ENCODE measurements at places on chromosomes 16 and 17.

DNA sequence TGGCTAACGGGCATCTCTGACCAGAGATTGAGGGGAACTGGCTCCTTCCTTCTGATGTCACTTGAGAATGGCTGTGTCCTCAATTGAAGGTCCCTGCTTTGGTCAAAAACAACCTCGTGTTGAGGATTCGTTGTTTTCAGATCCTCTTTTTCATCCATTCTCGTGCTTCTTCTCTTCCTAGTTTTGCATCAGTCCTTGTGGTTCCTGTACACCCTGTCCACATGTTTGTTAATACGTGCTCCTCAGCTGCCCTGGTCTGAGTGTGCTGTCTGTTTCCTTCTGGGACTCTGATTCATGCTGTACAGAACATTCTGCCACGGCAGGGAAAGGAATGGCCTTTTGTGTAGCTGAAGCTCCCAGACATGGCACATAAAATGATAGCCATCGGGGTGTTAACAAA is 863.2 kb upstream of the GOT2 start:
- no peak for DNase-seq

- no peak for DNase-seq
These were observed 19.6 kb downstream of the ATF7IP2 start for GRCh38 chr16:10405386-10405939.

GRCh38 chr16:4574919-4575705 is 19.0 kb downstream of the C16orf96 start:
- DNase-seq: no peak

GRCh38 chr16:57476546-57477410 is 9.5 kb downstream of the DOK4 start:
- no peak for DNase-seq

DNA sequence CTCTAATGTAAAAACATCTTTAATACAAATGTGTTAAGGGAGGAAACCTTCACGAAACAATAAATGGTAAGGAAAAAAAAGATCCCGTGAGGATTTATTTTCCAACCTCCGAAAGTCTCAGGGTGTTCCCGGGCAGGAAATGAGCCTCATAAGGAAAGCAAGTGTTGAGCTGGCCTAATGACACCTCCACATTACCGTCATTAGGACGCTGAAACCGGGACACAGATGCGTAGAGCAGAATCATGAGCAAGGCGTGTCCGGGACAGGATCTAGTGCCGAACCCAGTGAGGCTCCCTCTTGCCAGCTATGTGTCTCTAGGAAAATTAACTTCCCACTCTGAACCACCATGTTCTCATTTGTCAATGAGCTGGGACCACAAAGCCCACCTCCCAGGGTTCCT is 22.7 kb upstream of the CYTH1 start:
- peak; percentile 71 for DNase-seq

- no peak for DNase-seq
These were observed 14.5 kb upstream of the RANGRF start for GRCh38 chr17:8273884-8274444.

- no peak for DNase-seq
These were observed 1.6 kb upstream of the EFTUD2 start for GRCh38 chr17:44900894-44901293.

GRCh38 chr16:57721356-57722209 is 14.0 kb upstream of the KATNB1 start:
- DNase-seq: no peak

DNA sequence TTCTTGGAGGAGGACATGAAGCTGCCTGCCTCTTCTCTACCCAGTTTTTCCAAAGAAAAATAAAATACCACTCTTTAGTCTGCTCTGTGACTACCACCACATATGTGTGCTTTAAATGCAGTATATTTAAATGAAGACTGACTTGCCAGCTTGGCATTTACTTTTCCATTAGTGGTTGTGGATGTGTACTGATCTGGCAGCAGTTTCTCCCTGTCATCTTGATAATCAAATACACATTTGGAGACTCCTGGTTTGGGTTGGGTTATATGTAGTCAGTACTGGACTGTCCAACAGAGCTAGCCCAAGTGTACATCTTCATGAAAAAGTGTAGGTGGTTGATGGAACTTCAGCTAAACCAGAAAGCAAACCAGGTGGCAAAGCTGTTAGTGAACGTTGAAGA is 19.9 kb downstream of the COX10 start:
- no peak for DNase-seq

GRCh38 chr16:66476328-66477027 is 49.4 kb downstream of the BEAN1 start:
- peak; percentile 53 for DNase-seq

GRCh38 chr16:10322723-10323527 is 62.9 kb upstream of the ATF7IP2 start:
- no peak for DNase-seq

DNA sequence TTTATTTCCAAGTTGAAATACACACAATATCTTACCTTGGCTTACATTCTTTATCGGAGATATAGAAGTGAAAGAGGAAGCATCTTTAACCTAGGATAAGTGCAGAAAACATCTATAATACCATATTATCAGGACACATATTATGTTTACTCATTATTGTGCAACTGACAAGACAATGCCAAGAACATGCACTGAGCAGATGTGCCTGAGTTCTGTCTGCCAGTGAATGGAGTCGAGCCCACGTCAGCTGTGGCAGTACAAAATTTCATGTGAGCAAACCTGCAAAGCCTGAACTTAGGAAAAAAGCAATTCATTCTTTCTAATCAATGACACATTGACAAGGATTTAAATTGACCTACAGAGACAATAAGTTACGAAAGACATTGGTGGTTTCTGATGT is 154.4 kb downstream of the AXIN2 start:
- no peak for DNase-seq

- DNase-seq: no peak
These were observed 8.2 kb downstream of the MYH3 start for GRCh38 chr17:10648956-10649355.

DNA sequence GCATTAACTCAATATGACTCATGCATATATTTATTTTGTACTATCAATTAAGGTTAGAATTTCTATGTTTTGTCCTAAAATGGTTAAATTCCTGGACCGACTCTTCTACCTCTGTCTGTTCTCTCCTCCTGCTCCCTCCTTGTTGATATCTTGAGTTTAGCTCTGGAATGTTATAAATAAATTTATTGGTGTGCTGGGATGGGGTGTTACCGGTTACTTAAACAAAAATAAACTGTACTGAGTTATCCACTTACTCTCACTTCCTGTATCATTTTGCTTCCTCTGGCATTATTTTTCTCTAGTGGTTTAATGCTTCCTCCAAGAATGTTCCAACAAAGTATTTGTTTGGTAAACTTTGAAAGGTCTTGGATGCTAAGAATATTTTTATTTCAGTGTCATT is 120.1 kb downstream of the ABCA8 start:
- no peak for DNase-seq

- DNase-seq: no peak
These were observed 406.6 kb upstream of the EEF2KMT start for GRCh38 chr16:5504064-5504781.

- DNase-seq: no peak
These were observed 45.6 kb upstream of the BAHCC1 start for GRCh38 chr17:81349397-81350319.

DNA sequence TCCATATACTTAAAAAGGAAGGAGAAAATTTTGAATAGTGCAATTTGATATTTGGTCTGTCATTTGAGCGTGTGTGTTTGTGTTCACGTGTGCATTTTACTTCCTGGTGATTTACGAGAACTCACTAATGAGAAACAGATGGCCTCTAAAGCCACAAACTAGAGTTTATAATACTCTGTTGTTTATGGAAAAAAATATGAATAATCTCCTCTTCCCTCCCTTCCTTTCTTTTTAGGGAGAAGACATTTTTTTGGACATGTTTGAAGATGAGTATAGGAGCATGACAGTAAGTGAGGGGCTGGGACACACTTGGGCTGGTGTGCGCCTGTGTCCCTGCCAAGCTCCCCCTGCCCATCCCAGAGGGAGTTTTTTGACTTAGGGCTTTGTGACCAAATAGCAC is 102.7 kb downstream of the CLEC16A start:
- no peak for DNase-seq

DNA sequence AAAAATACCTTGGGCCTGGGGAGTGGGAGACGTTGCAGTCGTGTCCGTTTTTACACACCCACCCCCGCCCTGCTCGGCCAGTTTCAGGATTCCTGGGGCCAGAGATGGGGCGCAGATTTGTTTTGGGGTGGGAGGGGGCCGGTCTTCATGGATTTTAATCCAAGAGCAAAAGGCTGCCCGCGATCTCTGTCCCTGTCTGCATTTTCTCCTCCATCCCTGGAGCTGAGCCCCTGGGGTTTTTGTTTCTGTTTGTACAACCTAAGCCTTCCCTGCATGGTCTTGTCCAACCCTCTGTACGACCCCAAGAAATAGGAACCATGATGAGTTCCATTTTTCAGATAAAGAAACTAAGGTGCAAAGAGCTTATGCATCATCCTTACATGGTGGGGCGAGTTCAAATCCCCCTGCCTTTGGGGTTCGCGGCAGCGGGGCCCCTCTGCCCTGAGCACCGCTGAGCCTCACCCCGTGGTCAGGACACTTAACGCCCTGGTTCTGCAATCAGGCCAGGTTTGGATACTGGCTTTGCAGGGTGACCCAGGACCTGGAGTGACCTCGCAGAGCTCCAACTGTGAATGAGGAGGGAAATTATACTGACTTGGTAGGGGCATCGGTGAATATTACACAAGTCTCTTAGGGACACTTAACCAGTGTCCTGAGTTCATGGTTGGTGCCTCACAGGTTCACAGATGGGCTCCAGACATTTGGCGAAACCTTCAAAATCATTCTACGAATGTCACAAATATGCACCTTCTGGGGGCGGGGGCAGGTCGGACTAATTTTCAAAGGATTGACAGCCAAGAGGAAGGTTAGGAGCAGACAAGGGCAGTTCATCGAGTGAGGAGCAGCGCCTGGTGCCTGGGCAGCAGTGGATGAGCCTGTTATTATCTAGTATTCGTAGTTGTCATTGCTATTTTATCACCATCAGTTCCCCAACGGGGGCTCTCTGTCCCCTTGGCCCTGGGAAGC is 4.1 kb upstream of the FOXF1 start:
- DNase-seq: no peak

DNA sequence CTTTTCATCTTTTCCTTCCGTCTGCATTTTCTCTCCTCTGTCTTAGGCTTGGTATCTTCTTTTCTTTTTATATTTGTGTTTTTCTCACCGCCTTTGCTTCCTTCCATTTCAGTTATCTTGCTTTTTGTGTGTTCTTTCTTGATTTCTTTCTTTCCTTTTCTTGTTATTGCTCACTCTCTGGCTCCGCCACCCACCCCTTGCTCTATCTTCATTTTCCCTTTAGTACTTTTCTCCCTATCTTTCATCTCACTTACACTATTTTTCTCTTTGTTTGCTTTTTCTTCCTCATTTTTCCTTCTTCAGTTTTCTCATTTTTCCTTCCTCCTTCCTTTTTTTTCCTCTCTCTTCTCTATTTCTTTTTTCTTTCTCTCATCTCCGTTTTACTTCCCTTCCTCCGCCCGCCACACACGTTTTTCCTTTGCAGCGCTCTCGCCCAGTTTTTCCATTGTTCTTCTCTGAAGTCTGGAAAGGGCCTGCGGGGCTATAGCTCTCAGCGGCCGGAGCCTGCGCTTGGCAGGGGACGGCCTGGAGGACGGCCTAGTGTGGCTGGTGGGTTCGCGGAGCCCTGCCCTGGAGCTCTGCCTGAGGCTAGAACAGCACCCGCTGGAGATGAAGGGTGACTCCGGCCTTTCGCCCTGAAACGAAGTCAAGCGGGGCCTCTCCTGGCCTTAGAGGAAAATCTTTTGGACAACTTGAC is 5.2 kb upstream of the HOXB13 start:
- DNase-seq: no peak

DNA sequence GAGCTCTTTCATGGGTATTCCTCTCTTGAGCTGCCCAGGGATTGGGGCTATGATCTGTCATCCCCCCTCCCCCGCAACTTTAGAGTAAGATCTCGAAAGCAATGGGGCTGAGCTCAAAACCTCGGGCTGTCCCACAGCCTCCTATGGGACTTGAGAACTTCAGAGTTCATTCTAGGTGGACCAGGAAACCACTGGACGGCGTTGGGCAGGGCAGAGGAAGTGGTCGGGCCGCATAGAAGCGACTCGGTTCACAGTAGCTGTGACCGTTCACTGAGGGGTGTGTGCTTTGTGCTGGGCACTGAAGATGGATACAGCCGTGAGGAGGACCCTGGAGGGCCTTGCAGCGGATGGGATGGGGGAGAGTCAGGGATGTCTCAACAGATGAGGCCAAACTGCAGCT is 292.0 kb downstream of the CPPED1 start:
- DNase-seq: no peak

- DNase-seq: no peak
These were observed 3.6 kb upstream of the MMP15 start for GRCh38 chr16:58021661-58022551.

GRCh38 chr17:57114085-57114673 is 29.1 kb downstream of the AKAP1 start:
- peak; percentile 71 for DNase-seq

DNA sequence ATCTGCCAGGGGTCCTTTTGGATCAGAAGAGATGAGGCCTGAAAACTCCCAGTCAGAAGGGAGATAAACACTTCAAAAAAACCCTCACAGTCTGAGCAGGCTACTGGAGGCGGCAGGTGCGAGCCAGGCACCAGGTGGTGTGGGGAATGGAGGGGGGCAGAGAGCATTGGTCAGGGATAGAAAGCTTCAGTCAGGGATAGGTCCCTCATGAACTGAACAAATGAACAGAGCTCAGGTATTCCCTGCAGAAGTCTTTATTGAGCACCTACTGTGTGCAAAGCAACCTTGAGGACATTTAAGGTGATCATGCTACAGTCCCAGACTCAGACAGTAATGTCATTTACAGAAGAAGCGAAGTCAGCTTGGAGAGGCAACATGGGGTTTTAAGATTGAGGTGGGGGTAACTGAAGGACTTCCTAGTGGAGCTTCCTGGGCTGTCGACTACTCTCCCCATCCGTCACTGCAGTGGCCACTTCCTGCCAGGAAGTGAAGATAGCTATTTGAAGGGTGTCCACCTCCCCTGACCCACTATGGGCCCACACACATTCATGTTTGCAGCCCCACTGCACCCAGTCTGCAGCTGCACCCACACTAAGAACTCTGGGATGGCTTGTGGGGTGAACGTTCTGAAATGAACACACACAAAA is 3.2 kb downstream of the KIFC3 start:
- no peak for DNase-seq

DNA sequence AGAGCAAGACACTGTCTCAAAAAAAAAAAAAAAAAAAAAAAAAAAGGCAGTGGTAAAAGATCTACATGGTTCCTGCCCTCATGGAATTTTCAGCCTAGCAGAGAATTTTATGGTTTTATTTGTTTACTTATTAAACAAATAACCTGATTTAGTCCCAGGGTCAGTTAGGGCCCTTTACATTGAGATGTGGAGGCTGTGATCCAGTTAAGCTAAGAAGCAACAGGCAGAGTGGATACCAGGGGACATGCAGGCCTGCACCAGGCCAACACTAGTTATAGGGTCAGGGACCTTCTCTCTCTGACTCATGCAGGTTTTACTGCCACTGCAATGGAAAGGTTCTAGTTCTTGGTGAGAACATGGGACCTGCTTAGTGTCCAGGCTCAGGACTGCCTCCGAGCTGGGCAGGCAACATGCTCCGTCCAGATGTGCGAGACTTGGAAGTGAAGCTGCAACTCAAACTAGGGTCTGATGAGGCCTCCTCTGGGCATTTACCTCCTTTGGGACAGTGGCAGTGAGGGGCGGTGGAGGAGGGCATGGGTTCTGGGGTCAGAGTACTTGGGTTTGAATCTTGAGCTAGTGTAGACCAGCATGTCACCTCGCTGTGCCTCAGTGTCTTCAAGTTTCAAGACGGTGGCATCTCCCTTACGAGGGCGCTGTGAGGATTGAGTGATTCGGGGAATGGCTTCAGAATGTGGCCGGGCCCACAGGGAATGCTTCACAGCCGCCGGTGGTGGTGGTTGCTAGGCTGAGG is 301.8 kb downstream of the CPPED1 start:
- no peak for DNase-seq

Measured in activated CD4-positive, alpha-beta T cell treated with anti-CD3 and anti-CD28 coated beads, Interleukin-2, Interleukin-6, amounts not matched to agents 100 ng/mL and 50 ng/mL, durations not matched to agents 16 hours and 8 hours (primary cell).